Right atrium auricular region (tissue), 2 donors: ENCODE measurements at places on chromosomes 12 and 14.
A peak's percentile ranks its signal among the peaks of the same experiment; 100 is the strongest.

- no peak for DNase-seq
Measured at GRCh38 chr12:32451816-32452215, 52.5 kb downstream of the FGD4 start.

DNA sequence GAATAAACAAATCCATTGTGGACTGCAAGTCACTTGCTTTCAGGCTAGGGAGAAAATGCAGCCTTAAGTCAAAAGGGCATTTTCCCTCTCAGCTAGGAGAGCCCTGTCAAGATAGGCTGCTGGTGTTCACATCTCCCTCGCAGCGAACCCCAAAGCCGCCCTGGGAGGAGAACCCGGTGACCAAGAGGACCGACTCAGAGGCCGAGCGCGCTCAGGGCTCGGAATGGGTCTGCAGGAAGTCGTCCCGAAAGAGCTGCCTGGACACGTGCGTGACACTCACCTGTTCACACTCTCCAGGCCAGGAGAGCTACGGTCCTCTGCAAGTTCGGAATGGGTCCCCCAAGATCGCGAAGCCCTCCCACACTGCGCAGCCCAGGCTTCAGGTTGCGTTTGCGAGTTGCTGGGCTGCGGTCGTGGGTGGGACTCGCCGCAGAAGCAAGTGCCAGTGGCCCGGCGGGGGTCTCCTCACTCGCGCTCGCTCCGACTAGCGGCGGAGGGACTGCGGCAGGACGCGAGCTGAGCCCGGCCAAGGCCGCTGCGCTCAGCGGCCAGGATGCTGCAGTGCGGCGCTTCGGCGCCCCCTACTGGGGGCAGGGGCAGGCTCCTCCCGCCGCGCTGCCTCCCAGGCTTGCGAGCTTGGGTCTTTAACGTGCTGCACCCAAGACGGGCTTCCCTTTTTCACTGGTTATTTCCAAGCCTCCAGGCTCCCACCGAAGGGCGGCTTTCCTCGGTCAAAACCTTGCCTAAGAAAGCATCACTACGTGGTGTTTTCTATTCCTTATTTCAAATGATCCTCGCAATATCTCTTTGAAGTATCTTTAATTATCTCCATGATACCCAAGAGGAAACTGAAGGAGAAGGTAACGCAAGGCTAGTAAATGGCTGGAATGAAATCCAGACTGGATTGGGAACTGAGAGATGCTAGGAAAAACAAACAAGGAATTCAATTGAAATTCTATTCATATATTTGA lies at the start of gene RERG:
Gene RERG (minus strand): TSS at position 503 of the 971 bp plus-strand sequence. CDS start 3,928 bp downstream, outside the sequence.
- DNase-seq: peak; percentile 84

DNA sequence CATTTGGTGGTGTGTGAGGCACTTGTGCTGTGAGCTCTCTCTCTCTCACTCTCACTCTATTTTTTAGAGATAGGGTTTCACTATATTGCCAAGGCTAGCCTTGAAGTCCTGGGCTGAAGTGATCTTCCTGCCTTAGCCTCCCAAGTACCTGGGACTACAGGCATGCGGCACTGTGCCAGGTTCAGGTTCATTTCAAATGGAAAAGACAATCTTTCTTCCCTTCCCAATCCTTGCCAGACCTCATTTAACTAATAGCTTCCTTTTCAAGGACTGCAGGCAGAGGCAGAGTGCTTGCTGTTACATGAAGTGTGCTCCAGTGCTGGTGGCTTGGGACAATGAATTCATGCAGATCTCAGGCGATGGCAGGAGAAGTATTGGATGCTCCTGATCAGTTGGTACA lies 73.2 kb upstream of the BICD1 start:
- no peak for DNase-seq

- DNase-seq: no peak
Measured at GRCh38 chr12:90945070-90945649, 9.8 kb downstream of the CCER1 start.

DNA sequence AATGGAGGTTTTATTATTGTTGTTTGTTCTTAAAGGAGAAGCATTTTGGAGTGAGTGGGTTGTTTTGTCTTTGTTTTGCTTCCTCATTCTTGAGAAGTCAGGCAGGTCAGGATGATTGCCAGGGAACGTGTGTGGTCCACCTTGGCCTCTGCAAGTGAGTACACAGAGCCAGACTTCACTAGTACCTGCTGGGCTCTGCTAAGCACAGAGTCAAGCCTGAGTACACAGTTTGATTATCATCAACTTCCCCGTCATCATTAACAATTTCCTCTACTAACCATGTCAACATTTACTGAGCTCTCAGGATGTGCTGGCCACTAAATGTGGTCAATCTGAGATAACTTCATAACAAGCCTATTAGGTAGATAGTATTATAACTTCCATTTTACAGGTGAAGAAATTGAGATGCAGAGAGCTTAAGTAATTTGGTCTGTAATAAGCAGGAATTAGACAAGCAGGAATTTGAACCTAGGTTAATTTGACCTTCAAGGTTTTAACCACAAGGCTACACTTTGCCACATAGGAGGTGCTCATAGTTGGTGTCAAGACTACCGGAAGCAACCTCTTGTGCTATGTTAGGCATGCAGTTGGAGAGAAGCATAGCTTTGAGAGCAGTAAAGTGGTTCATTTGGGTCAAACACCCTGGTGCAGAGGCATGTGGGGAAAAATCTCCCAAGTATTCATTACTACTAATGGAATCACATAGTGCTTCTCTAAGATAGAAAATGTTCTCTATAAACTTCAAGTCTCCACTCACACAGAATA lies 178.3 kb downstream of the NUAK1 start:
- DNase-seq: no peak

DNA sequence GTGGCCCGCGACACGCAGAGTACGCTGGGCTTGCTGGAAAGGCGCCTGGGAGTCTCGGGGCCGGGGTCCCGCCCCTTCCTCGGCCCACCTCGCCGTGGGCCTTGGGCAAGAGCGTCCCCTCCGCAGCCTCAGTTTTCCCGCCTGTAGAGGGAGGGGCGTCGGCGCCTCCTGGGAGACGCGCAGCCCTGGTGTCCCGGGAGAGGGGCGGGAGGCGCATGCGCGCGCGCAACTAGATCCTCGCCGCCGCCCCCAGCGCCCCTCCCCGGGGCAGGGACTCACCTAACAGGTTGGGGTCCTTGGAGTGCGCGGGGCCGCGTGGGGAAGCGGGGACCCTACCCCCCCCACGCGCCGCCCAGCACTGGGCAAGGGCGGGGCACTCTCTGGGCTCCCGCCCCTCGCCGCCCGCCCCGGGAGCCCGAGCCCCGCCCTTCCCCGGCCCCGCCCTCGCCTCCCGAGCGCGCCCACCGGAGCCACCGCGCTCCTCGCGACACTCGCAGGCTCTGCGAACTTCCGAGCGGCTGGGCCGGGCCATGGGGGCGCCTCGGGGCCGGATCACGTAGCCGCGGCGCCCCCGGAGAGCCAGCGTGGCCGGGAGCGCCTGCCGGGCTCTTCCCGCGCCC lies at the start of gene KIF26A:
Gene KIF26A (plus strand): TSS at position 490 of the 620 bp plus-strand sequence. CDS start 136 bp downstream, outside the sequence.
- DNase-seq: no peak

DNA sequence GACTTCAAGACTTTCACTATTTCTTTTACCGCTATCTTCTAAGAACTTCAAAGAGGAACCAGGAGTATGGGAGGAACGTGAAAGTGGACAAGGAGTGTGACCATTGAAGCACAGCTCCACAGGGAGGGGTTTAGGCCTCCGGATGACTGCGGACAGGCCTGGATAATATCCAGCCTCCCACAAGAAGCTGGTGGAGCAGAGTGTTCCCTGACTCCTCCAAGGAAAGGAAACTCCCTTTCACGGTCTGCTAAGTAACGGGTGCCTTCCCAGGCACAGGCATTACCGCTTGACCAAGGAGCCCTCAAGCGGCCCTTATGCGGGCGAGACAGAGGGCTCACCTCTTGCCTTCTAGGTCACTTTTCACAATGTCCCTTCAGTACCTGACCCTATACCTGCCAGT lies 267.0 kb downstream of the RPL10L start:
- no peak for DNase-seq

- DNase-seq: peak; percentile 87
Measured at GRCh38 chr14:64504310-64504896, at the start of gene ZBTB1. TSS of gene ZBTB1 (plus strand) at chr14:64504770. CDS start at chr14:64521505, 16,735 bp downstream.

- no peak for DNase-seq
Measured at GRCh38 chr12:77161944-77162343, 96.6 kb upstream of the E2F7 start.

GRCh38 chr14:86464341-86464740 lies 934.4 kb downstream of the FLRT2 start:
- no peak for DNase-seq

- DNase-seq: no peak
Measured at GRCh38 chr14:66824251-66824650, 316.3 kb downstream of the GPHN start.

- no peak for DNase-seq
Measured at GRCh38 chr12:123071857-123072256, 79.0 kb downstream of the PITPNM2 start.

GRCh38 chr14:21523203-21523602 lies 2.9 kb downstream of the SALL2 start:
- no peak for DNase-seq

DNA sequence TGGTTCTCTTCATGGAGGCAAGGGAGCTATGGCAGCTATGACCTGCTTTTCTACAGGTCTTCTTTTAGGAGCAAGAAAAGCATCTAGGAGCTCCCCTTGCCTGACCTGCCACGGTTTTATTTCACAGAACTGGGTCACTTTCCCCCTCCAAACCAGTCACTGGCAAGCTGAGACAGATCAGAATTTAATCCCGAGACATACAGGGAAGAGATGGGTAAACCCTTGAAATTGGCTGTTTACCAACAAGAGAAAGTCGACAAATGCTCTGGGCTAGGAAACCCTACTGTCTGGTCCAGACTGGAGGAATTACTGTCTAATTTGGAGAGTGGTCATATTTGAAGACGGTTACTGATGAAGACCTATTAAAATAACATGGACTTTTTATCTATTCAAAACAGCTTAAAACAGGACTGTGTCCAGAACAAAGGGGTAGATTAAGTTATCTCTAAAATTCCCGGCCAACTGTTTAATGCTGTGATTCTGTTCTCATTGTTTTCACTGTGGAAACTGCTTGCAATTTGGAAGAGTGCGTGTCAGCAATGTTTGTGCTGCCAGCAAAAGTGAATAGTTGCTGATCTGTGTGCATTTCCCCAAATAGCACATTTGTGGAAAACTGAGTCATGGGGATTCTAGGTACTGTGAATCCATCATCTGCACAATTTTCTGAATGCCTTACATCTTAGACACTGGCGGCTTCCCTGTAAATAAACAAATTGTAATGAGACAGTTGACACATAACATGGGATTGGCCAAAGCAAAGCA lies 73.4 kb upstream of the EEA1 start:
- DNase-seq: no peak

DNA sequence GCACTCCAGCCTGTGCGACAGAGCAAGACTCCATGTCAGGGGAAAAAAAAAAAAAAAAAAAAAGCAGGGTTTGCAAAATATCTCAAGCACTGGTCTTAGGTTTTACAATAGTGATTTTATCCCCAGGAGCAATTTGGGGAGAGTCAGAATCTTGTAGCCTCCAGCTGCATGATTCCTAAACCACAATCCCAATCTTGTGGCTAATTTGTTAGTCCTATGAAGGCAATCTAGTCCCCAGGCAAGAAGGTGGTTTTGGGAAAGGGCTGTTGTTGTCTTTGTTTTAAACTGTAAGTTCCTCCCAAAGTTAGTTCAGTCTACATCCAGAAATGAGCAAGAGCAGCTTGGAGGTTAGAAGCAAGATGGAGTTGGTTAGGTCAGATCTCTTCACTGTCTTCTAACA lies 135.7 kb downstream of the PLXNC1 start:
- no peak for DNase-seq

- no peak for DNase-seq
Measured at GRCh38 chr14:38469156-38469555, 213.3 kb upstream of the CLEC14A start.

DNA sequence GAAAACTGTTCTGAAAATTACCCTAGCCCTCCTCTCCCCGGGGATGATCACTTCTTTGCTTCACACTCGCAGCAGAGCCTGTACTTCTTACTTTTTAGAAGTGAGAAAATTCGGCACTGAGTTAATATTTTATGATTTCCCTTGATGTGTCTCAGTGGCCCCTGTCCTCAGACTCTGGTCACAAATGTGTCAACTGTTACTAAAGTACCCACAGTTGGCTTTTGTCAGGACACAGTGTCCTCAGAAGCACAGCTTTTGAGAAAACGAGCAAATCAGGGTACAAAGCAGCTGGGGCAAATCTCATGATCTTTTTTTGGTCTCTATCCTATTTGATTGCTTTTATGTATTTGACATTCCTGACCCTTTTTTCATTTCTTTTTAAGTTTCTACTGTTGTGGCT lies 142.5 kb downstream of the SYNE2 start:
- no peak for DNase-seq

- DNase-seq: no peak
Measured at GRCh38 chr12:53217931-53218307, 10.9 kb upstream of the ITGB7 start.
